ENCODE measurements at places on chromosomes 3 and 15. TPM values are rescaled to one million over a fixed set of nuclear protein-coding genes. Genes with fewer than 3 reads are reported as not detected.

The RBP2 gene
- not detected for total RNA-seq

The CKMT1A gene
- total RNA-seq: not detected

The EID1 gene
- 170 TPM for total RNA-seq

The ATP13A5 gene
- not detected for total RNA-seq

Data from bladder microvascular endothelial cell (primary cell).